NCI-H1694 (cell line): ENCODE measurements at places on chromosomes 16 and 17.

DNA sequence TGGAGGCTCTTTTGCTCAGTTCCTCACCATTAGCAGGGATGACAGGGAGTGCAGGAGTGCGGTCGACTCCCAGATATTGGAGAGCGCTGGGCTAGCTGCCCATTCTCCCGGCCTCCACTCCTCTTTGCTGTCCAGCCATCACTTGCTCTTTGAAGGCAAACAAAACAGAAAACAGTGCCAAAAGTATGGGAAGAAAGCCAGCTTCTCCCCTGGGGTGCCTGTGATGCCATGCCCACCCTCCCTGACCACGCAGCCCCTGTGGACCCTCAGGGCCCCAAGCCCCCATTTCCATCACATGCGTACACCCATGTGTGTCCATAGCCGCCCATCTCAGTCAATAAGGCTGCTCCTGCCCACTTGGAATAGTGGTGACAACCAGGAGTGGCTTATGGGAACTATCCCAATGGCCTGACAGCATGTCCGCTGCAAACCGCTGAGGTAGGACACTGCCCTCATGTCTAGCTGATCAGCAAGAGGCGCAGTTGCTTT, 30.0 kb downstream of the MAPT start:
- no peak for DNase-seq

DNA sequence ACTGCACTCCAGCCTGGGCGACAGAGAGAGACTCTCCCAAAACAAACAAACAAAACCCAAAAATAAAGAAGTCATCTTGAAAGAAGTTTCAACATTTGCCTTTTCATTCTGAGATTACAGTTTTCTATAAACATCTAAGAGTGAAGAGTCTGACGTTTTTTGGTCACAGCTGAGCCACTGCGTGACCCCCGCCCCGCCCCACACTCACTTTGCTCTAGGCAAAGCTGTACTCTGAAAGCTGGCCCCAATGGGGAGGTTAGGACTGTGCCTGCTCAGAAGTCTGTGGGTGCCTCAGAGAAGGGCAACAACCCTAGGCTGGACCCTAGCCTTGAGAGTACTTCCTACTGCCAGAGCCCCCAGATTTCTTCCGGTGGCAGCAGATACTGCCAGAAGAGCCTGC, 19.3 kb downstream of the CYB5D2 start:
- no peak for DNase-seq

GRCh38 chr16:81495321-81496234, 51.0 kb downstream of the CMIP start:
- DNase-seq, result no peak

DNA sequence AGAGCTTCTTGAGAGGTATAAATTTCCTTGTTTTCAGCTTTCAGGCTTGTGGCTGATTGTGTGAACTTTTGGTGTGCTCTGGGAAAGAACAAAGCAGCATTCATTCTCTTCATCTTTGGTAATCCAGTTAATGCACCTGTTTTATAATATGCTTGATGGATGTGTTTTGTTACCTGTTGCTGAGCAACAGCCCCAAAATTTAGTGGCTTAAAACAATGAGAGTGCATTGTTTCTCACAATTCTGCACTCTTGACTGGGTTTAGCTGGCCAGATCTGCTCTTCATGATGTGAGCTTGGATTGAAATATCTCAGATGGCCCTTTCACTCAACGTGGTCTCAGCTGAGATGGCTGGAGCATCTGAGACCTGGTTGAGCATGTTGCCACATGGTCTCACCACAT, 58.7 kb upstream of the NOL11 start:
- DNase-seq, result no peak

GRCh38 chr16:68492543-68493411, 44.5 kb upstream of the SMPD3 start:
- no peak for DNase-seq

GRCh38 chr17:79890706-79891105, 51.5 kb upstream of the CBX4 start:
- no peak for DNase-seq

- DNase-seq, result no peak
Measured at GRCh38 chr17:80362428-80363119, 52.4 kb upstream of the ENDOV start.

DNA sequence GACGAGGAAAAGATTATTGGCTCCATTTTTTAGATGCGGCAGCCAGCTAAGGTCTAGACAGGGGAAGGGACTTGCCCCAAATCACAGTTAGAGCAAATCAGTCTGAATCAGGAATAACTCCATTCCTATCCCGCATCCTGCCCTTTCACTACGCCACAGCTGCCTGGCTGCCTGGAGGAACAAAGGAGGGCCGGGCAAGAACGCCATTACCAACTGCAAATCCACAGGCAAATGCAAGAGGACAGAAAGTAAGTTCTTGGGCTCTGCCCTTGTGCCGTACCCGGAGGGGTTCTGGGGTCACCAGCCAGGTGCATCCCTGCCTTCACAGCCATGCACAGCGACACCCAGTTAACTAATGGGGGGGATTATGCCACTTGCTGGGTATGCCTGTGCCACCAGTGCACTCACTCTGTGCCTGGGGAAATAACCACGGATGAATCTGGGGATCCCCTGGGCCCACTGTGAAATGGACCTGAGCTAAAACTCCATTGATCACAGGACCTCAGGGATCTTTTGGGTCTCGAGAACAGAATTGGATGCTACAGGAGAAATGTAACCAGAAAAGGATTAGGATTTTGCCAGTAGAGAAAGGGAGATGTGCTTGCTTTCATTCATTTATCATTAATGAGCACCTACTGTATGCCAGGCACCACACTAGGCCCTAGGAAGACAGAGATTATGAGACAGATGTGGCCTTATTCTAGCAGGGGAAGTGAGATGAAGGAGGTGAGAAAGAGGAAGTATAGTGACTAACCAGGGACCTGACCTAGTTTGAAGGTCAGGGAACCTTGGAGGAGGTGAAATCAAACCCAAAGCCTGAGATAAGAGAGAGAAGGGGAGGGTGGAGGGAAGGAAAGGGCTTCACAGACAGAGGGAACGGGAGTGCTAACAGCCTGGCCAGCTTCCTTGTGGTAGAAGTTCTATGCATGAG, 17.7 kb downstream of the BCL7C start:
- DNase-seq, result no peak

- no peak for DNase-seq
Measured at GRCh38 chr17:13005530-13005929, 12.3 kb downstream of the ELAC2 start.
